Stimulated activated CD4-positive, alpha-beta T cell treated with anti-CD3 and anti-CD28 coated beads, Interleukin-12 subunit alpha, Interleukin-12 subunit beta, amount 100 ng/mL, for 4 hours (primary cell): ENCODE measurements at places on chromosomes 5 and 9.

- DNase-seq: no peak
Measured at GRCh38 chr5:68542207-68542606, 326.7 kb downstream of the PIK3R1 start.

DNA sequence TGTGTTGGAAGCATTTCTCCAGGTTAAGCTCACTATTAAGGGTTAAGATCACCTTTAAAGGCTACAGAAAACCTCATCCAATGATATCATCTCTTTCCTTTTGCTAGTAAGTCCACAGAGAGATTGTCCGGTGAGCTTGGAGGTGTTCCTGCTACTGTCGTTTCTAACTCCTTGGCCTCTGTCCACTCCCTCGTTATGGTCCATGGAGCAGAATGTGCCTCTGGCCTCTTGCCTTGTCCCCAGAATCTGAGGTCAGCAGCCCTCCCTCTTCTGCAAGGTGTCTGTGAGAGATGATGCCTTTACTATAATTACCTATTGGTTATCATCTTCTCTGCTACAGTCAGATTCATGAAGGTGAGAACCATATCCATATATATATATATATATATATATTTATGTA is 15.0 kb downstream of the ORM2 start:
- no peak for DNase-seq

DNA sequence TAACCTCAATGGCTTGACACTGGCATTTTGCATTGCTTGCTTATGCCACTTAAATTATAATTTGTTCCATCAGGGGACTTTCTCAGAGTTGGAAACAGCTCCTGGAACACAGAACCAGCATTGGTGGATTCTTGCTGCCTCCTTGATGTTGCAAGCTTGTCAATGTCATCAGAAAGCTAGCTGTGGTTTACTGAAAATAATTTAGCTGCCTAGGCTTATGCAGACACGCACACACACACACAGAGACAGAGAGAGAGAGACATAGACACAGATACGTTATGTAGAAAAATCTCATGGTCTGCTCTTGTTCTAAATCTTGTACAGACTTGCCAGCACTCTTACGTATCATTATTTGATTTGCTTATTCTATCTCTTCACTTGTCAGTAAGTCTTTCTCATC is 78.0 kb downstream of the HMHB1 start:
- no peak for DNase-seq

DNA sequence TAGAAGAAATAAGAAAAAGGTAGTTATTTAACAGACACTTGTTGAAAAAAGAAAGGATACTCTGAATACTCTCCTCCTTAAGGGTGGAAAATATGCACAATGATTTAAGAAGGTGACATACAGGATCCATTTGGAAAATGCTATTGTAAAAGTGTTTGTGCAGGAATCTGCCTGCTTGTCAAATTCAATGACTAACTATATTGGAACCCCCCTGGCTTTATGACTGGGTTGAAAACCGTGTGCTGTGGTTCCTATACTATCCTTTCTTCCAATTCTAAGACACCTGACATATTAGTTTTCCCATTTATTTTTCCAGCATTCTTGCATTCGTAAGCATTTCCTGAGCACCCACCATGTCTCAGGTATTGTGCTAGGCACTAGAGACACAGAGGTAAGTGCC is 220.0 kb downstream of the GLIS3 start:
- DNase-seq: no peak

DNA sequence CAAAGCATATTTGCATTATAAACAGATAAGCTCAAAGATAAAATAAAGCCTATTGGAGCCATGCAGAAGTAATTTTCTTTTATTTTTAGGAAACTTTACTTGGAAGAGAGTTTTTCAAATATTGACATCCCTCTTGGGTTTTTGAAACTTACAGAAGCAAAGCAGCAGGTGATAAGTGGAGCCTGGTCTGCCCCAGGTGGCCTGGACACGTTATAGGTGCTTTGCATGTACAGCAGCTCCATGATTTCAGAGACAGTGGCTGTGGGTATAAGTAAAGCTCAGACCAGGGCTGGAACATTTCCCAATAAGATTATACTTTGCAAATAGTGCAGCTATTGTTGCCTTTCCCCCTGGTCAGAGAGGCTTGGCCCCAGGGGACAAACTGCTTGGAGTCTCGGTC is 51.5 kb downstream of the CCDC192 start:
- DNase-seq: no peak

DNA sequence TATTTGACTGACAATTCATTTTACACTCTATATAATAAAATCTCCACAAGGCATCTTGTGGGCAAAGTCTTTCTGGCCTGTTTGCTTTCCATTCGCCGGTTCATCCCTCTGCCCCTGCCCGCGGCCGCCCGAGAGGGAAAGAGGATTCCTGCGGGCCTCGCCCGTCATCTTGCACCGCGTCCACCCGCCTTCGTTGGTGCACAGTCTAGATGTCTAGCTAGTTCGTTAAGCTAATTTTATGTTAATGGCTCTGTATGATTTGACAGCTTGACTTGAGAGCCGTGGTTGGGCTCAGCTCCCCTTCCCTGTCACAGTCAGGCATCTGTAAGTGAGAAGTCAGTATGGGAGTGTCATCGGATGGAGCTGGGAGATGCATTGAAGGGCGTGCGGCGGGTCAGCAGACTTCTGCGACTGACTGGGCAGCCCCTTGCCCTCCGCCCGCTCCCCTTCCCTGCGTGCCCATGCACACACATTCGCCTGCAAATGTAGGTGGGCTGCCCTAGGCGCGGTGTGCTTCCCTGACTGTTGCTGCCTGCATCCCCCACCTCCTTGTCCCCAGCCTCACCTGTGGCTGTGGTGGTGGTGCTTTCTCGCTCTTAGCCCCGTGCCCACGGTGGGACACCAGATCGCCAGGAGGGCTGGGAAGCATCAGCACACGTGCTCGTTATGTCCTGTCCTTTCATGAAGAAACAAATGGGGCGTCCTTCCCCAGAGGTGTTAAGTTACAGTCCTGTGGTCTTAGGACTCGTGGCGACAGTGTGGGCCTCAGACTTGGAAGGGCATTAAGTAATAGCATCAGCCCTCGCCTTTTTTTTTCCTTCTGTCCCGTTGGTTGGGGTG is 25.9 kb upstream of the PRDM12 start:
- DNase-seq: no peak

- no peak for DNase-seq
Measured at GRCh38 chr5:62617943-62618342, 39.3 kb downstream of the LRRC70 start.

- DNase-seq: no peak
Measured at GRCh38 chr9:87878989-87879511, 3.6 kb upstream of the SPATA31E1 start.

DNA sequence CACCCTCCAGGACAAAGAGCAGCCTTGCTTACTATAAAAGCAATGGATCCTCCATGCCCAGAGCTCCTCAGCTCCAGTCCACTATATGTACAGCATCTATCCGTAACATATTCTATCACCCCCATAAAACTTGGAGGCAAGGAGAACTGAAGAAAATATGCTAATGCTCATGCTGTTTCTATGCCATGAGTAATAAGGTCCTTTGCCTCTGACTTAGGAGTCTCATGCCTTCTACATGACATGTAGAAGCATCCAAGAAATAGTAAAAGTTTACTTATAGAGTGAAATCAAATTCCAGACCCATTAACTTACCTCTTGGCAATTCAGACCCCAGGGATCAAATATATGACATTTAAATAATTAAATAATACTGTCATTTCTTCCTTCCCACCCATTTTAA is 33.7 kb downstream of the SSBP2 start:
- no peak for DNase-seq

DNA sequence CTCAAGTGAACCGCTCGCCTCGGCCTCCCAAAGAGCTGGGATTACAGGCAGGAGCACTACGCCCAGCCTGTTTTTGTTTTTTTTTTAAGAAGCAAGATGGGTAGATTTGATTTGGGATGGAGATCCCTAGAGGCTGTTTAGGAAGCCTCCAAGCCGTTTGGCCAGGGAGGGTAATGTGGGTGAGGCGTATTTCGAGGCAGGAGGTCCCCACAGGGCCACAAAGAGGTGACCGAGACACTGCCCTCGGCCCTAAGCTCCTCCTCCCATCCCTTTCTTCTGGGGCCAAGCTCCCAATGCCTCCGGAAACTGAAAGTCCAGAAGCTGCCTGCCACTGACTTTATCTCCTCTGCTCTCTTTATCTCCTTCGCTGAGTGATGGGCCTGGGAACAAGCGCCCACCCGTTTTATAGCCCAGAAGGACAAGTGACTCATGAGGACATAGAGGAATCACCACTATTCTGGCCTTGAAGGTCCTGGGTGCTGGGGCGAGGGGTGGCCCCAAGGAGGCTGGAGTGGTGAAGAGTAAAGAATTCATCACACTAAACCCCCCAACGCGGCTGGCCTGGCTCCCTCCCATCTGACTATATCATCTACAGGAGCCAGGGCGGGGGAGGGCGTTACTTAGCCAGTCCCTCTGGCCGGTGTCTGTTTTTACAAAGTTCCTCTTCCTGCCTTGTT is 2.0 kb upstream of the RALGDS start:
- DNase-seq: no peak

DNA sequence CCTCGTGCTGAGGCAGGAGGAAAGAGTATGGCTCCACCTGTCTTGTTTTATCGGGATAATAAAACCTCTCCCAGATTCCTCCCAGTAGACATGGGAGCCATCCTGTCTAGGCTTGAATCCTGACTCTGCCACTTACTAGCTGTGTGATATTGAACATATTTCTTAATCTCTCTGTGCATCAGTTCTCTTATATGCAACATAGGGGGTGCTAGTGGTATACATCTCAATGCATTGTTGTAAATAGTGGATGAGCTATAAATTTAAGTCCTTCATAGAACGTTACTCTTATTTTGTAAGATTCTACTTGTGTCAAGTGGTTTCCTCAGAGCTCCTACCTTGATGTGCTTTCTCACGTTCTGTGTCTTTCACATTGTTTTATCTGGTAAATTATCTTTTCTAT is 417.7 kb upstream of the POU5F2 start:
- no peak for DNase-seq

- no peak for DNase-seq
Measured at GRCh38 chr5:145292278-145292677, 542.9 kb downstream of the PRELID2 start.

GRCh38 chr5:72621576-72621975 is 114.4 kb upstream of the ZNF366 start:
- no peak for DNase-seq

- no peak for DNase-seq
Measured at GRCh38 chr9:13443346-13444244, 164.1 kb upstream of the MPDZ start.

DNA sequence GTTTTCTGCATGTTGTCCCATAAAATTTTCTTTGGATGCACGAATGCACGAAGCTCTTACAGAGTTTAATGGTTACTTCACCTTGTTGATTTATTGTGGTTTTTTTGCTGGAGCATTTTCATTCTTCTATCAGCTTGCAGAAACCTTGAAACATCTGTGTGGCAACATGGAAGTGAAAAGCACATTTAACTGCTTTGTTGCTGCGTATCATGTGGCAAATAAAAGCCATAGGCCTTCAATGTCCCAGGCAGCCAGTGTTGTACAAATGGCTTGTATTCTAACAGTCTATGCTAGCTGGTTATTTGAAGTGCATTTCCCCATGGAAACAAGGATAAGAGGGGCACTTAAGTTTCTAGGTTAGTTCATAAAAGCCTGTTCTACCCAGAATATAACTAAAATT is 42.5 kb upstream of the RASGRF2 start:
- no peak for DNase-seq

GRCh38 chr9:68537616-68537880 is 3.1 kb downstream of the TMEM252 start:
- DNase-seq: no peak

GRCh38 chr9:104743376-104743985 is 4.0 kb upstream of the NIPSNAP3A start:
- DNase-seq: no peak

DNA sequence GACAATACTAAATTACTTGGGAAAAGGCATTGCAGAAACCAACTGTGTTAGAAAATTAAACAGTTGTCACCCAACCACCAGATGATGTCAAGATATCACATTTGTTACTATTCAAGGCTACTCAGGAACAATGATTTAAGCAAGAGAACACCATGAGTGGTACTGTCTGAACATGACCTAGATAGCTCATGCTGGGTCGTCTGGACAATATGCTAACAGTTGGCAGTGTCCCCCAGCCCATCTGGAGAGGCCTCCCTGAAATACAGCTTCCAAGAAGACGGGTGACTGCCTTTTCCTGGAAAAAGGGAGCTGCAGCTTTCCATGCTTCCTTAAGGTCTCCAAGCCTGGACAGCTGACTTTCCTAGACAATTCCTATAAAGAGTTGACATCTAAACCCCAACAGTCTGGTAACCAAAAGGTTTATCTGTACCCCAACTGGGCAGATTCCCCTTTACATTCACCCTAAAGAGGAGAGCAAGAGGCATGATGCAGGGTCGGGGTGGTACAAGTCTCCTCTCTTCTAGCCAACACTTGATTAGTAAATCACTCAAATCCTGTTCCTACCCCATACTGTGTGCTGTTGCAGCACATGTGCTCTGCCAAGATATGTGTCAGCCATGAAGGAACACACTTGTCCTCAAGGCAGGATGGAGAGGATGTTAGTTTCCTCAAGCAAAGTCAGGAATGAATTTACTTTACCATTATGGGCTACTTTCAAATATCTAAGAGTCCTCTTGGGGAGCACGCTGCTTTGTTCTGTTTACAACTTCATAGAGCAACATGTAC is 433.0 kb downstream of the PDE4D start:
- no peak for DNase-seq

- DNase-seq: no peak
Measured at GRCh38 chr9:32703635-32704034, 68.2 kb upstream of the TAF1L start.

GRCh38 chr9:134170532-134171315 is 6.4 kb upstream of the RNU6ATAC start:
- DNase-seq: no peak

- DNase-seq: no peak
Measured at GRCh38 chr9:114437401-114437893, 49.7 kb upstream of the AKNA start.

DNA sequence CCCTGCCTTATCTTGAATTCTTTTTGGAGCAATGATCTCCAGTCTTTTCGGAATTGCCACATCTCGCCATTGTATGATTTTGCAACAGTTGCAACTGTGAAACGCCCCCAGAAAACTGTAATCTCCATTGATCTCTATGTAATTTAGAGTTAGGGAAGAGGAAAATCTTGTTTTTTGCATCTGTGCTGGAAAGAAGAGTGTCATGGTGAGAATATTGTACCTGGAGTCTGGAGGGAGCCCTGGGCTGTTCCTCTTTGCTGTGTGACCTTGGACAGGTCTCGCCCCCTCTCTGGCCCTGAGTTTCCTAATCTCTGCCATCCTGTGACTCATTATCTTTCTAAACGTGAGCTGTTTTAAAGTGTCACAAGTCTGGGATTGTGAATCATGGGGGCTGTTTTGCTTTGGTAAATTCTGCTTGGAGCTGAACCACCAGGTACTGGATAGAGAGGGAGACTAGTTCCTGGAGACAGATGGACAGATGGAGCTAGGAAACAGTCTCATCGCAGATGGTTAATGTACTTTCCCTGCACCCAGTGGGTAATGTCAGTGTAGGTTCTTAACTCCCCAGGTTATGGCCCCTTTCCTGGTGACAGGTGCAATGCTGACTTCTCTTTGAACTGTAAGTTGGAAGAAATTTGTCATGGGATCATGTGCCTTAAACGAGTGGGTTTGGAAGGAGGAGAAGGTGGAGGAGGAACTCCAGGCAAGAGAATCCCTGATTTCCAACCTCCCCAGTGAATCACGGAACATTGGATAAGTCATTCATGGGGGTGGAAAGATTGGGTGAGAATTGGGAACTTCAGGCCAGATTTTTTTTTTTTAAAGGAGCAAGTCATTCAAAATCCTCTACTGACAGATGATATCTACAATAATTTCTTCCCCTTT is 19.6 kb downstream of the PPARGC1B start:
- no peak for DNase-seq

- DNase-seq: no peak
Measured at GRCh38 chr5:128053291-128053954, 30.1 kb upstream of the SLC12A2 start.

GRCh38 chr5:11801061-11801460 is 103.2 kb downstream of the CTNND2 start:
- no peak for DNase-seq
